ENCODE measurements at places on chromosomes 6 and 20. TPM values are rescaled to one million over a fixed set of nuclear protein-coding genes. Genes with fewer than 3 reads are reported as not detected.

Gene C2
- total RNA-seq, result 451 TPM

DNA sequence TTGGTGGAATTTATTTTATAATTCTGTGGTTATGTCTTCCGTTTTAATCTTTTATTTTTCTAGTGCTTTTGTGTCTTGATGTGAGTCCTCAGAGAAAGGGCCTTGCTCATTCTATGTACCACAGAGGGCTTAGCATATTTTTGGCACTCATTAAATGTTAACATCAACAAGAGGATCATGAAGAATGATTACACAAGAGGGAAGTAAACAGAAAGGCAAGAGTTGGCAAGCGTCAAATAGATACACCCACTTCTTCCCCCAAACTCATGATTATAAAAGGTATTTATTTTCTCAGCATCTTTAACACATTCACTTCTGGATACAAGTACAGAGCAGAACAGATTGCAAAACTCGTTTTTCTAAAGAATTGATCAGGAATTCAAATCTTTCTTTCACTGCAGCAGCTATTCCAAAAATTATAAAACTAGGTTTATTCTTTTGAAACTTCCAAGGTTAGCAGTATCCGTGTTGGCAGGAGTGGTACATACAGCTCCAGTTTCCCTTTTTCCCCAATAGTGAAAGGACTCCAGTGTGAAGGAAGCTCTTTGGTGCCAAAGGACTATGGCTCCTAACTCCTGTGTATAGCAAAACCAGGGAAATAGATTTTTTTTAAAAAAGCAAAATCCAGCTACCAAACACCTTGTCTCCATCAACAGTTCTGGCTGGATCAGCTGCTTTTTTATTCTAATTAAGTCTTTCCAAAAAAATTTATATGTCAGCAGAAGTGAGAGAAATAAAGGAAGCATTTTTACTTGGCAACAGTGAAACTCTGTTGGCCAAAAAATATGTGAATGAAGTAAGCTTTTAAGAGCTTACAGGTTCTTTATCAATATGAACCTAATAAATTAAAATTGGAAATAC, 221.9 kb downstream of the ADGRG6 start:
- no peak for DNase-seq

DNA sequence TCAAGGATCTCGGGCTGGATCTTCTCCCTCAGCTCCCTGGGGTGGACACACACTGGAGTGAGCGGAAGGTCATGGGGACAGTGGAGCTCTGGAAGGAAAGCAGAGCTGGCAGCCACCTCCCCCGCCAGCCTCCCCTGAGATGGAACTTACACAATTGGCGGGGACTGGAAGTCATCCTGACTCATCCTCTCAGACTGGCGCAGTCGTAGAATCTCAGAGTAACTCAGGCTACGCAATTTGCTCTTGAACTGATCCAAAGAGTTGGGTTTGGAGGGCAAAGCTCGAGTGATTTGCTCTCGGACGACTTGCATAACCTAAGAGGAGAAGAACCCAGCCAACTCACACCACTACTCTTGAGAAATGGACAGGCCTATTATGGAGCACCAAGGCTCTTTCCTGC, 34.8 kb downstream of the ELMO2 start:
- DNase-seq, result no peak

DNA sequence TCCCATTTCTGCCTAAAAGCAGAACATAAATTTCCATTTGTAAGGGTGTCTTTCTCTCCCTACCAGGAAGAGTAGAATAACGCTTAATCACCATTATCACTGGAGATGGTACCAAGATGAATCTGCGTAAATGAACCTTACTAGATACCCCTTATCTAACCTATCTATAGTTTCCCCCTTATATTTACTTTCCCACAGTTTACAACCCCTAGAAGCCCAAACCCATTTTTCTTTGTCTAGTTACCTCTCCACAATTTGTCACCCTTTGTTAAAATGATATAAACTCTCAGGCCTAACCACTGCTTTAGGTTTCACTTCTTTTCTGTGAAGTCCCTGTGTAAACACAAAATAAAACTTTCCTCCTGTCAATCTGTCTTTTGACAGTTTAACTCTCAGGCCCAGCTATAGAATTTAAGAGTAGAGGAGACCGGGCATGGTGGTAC, 45.5 kb downstream of the PCNA start:
- DNase-seq, result no peak

Data from left lobe of liver (tissue), 2 donors.